ENCODE measurements at places on chromosomes 12 and 14.

- DNase-seq = peak; percentile 40
Observed at GRCh38 chr12:111322336-111323250, 46.3 kb downstream of the PHETA1 start.

- no peak for DNase-seq
Observed at GRCh38 chr14:71497645-71498086, 434.6 kb upstream of the RGS6 start.

- DNase-seq = no peak
Observed at GRCh38 chr14:90756755-90757345, 59.4 kb downstream of the TTC7B start.

DNA sequence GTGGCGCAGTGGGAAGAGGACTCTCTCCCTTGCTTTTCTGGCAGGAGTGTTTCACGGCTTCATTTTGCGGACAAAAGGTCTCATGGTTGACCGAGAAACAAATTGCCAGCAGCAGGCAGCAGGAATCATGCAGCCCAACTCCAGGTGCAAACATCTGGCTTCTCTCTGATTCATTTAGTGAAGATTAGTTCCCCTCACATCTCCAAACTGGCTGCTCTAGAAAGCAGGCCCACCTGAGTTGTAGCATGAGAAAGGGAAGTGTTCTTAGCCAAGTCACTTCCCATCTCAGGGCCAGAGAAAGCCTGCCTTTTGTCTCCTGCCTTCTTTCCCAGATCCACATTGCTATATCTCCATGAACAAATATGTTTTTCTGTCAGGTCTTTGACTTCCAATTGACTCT lies 120.8 kb upstream of the CCDC196 start:
- DNase-seq = no peak

DNA sequence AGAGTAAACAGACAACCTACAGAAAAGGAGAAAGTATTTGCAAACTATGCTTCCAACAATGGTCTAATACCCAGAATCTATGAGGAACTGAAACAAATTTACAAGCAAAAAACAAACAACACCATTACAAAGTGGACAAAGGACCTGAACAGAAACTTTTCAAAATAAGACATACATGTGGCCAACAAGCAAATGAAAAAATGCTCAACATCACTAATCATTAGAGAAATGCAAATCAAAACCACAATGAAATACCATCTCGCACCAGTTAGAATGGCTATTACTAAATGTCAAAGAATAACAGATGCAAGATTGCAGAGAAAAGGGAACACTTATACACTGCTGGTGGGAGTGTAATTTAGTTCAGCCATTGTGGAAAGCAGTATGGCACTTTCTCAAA lies 125.8 kb downstream of the C12orf42 start:
- DNase-seq = no peak

DNA sequence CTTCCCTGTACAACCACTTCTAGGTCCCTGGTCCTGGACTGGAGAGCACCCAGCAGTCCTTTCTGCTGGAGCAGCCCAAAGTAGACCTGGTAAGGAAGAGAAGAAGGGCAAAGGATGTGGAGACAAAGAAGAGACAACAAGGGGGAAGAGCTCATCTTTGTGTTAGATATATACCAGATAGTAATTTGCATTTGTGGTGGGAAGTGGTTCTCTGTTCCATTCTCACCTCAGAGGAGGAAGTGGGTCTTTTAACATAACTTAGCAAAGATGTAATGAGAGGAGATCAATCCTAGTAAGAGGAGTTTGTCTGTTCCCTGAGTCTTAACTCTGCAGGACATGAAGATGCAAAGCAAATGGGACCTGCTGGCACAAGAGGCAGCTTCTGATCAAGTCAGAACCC lies 8.0 kb downstream of the CCDC198 start:
- no peak for DNase-seq

DNA sequence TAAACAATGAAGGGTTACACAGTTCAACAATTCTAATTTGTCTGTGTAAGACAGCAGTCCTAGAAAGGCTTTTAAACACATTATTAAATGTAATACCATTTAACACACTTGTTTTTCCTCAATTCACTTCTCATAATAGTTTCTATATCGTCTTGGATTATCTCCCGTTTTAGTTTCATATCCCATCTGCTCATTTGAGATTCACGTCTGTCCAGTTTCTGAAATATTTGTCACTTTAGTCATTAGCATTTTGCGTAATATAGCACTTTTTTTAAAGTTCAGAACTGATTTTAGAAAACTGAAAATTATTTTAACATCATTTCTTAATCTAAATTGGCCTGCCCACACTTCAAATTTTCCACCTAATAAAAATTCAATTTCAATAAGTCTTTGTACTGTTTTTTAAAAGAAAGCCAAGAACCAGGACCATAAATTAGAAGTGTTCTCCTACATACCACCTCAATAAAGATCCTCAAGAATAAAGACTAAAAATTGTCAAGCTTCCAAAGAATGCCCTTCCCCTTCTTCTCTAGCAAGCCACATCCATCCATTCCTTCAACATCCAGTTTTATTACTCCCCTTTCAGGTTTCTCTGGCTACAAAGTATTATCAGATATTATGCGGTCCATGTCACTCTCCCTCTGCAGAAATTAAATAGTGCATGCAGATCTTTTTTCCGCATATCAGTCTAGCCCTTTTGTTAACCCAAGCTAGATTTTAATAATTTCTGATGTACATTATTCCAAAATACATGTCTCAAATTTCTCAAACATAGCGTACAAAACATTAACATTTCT lies 11.9 kb downstream of the MED13L start:
- DNase-seq = no peak

GRCh38 chr12:13564266-13564810 lies 367.8 kb downstream of the EMP1 start:
- DNase-seq = peak; percentile 51

- no peak for DNase-seq
Observed at GRCh38 chr12:118618695-118619094, 242.3 kb downstream of the SUDS3 start.

- no peak for DNase-seq
Observed at GRCh38 chr12:113348849-113349536, 9.4 kb upstream of the PLBD2 start.

- DNase-seq = no peak
Observed at GRCh38 chr12:94033101-94033500, 115.3 kb upstream of the PLXNC1 start.

GRCh38 chr14:53409969-53410368 lies 256.8 kb upstream of the DDHD1 start:
- no peak for DNase-seq

GRCh38 chr12:49644620-49644994 lies 21.2 kb downstream of the PRPF40B start:
- DNase-seq = no peak

DNA sequence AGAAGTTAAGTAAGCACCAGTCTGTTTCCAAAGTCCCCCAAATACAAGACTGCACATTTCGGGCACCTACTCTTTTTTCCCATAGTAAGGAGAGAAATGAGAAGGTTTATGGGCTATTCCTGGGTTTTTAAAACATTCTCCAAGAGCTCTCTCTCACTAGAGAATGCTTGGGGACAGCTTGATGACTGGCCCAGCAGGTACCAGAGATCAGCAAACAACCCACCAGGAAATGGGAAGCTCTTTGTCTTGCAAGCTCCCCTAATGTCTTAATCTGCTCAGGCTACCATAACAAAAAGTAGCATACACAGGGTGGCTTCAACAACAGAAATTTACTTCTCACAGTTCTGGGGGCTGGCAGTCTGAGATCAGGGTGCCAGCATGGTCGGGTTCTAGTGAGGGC lies 41.8 kb upstream of the CRY1 start:
- DNase-seq = no peak

DNA sequence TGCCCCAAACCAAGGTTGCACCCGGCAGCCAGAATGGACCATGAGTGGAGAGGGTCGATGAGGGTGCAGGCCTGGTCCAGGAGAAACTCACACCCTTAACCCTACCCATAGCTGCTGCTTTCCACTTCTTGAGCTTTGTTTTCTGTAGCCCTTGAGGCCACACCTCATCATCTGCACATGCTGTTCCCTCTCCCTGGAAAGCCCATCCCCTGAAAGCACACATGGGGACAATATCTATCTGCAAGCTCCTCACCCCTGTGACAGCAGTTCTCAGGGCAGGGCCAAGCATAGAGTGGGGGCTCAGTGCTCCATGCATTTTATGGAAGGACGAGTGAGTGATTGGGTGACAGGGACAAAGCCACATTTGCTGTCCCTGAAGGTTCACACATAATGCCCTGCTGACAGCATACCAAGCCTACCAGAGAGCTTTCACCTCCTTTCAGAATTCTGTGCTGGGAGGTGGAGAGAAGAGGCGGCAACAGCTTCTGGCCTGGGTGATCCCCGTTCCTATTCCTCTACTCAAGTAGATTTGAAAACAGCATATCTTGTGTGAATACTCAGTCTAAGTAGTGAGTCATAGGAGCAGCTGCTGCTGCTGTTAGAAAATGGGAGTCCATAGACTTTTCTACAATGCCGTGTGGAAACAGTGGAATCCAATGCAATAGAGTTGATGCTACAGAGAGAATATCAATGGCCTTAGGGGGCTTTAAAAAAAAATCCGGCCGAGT lies 44.6 kb downstream of the SRGAP1 start:
- DNase-seq = no peak

GRCh38 chr12:48022180-48022521 lies 17.9 kb upstream of the COL2A1 start:
- DNase-seq = no peak

DNA sequence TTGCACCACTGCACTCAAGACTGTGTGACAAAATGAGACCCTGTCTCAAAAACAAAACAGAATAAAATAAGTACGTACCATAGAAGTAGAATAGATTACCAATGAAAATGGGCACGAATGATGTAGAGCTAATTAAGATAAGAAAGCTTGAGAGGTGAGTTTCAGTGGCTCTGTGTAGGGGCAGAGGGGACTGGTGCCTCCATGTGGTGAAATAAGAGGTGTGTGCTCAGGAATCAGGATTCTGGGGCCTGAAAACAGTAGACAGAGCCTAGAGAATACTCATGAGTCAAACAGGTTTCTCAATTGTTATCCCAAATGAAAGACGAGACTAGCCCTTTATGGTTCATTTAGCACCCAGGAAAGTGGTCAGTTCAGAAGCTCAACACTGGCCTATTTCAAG lies 1145.1 kb downstream of the FLRT2 start:
- DNase-seq = no peak

DNA sequence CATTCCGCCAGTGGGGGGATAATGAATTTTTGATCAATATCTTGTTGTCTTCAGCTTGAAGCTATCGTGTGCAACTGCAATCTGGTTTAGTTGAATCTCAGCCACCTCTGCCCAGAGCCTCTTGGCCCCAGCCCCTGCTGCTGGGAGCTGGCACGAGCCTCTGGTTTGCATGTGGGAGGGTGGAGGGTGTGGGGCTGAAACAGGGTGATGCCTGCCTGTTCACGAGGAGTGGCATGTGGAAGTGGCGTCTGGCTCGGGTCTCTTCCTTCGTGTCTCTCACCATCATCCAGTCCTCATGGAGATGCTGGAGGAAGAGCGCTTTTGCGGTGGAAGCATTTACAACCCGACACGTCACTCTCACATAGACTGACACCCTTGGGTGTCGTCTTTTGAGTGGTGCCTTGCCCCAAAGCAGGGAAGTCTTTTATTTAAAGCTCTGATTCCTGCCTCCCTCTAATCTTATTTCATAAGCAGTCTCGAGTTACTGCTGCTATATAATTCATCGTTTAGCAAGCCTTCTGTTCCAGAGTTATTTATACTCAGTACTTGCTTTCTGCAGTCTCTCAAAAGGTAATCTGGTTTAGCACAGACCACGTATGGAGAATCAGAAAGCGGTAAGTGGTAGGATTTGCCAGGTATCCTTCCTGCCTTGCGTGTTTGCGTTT lies 64.5 kb downstream of the AACS start:
- DNase-seq = no peak

DNA sequence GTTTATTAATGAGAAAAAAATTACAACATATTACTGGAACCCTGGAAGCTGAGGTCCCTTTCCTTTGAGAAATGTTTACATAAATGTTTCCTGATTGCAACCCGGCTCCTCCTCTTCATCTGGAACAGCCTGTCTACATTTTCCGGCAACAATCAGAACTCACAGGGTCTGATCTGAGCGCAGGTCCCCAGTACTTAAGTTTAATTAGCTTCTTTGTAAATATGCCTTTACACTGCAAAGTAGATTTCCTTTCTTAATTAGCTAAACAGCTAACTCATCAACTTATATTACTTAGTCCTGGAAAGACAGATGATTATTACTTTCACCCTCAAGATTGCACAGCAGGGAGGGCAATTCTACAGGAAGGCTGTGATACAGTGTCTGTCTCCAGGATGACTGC lies 213.0 kb downstream of the MON2 start:
- no peak for DNase-seq

- DNase-seq = no peak
Observed at GRCh38 chr14:95475540-95476240, 40.8 kb downstream of the SYNE3 start.

GRCh38 chr12:107488666-107489065 lies 196.9 kb upstream of the PWP1 start:
- DNase-seq = no peak

DNA sequence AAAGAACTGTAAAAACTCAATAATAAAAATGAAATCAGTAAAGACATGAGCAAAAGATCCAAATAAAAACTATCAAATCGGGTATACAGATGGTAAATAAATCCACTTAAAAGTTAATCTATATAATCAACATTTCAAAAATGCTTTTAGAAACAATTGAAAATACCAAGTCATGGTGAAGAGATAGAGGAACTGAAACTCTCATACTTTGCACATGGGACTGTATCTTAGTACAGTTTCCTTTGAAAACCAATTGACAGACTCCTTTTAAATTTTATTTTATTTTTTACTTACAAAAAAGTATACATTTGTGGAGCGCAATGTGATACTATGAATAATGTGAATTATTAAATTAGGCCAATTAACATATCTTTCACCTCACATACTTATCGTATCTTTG lies 98.6 kb upstream of the FAR2 start:
- DNase-seq = no peak

- no peak for DNase-seq
Observed at GRCh38 chr14:58701604-58702003, 63.8 kb downstream of the DACT1 start.

GRCh38 chr12:49338830-49339463 lies 2.0 kb upstream of the C1QL4 start:
- DNase-seq = no peak

DNA sequence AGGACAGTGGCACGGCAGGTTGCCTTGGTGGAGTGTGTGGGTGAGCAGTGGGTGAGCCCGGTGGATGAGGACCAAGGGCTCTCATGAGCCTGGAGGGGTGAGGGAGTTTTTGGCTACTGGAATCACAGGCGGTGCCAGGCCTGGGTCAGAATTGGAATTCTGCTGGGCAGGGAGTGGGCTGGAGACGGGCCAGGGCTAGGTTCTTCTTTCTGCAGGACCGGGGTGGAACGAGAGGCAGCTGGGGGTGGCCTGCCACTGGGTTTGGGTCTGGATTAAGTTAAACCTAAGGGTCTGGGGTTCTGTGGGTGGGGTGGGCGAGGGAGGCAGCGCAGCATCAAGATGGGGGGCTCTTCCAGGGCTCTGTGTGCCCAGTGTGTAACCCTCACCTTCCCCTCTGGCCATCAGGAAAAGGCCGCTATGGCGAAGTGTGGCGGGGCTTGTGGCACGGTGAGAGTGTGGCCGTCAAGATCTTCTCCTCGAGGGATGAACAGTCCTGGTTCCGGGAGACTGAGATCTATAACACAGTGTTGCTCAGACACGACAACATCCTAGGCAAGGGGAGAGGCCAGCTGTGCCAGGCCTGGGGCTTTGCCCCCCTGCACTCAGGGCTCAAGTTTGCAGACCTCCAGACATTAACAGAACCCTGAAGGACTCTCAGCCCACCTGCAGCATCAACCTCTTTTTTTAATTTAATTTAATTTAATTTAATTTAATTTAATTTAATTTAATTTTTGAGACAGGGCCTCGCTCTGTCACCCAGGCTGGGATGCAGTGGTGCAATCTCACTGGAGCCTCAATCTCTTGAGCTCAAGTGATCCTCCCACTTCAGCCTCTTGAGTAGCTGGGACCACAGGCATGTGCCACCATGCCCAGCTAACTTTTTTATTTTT lies 7.0 kb downstream of the ACVRL1 start:
- peak; percentile 57 for DNase-seq

All from pancreas (tissue), 10 donors.